ENCODE measurements at places on chromosomes 1 and 21.

DNA sequence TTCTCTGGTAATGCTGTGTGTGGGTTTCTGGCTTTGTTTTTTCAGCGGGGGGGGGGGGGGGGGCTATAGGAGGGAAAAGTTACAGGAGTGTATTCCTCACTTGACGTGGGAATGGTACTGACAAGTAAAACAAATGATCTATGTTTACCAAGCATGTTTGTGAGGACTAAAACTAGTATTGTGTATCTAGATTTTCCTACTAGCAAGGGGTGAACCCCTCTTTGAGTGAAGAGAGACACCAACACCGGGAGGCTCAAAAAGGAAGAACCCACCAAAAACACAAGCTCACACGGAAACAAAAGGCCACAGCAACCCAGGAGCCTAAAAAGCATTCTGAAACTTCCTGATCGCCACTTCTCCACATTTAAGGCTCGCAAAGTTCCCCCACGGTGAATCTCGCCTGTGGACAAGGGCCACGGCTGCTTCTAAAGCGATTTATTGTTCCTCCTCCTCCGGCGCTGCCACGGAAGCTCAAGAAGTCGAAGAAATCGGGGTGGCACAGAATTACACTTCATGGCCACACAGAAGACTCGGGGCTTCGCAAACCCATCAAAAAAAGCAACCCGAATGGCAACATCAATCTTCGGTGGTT is 703 bp downstream of the PUM1 start:
- peak; percentile 29 for DNase-seq

DNA sequence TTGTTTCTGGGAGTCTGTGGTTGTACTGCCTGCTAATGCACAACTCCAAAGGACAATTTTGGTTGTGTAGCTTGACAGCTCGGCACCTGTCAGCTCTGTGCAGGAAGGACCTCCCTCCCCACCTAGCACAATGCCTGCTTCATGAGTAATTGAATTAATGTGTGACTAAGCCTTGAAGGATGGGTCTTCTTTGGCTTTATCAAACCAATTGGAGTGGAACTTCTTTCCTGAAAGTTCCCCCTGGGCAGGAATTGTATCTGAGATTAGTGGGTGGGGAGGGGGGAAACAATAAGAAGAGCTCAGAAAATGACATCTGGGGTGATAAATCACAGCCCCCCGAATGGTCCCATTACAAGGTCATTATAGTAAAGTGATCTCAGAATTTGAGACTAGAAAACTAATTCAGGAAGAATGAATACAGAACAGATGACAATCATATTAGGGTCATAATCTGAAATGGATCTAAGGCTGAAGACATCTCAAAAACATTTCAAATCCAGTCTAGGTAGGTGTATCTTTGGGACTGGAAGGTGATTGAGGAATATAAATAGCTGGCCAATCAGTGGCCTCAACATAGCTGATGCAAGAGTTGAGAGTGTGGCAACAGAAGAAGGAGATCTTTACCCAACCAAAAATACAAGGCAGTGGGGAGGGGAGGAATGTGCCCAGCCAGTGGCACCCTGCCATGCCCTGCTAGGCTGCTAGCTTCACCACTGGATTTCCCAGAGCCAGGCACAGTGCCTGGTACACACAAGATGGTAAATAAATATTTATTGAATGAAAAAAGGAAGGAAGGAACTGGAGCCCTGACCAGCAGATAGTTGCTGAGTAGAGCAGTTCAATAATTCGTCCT is 10.1 kb upstream of the SESN2 start:
- peak; percentile 77 for DNase-seq

DNA sequence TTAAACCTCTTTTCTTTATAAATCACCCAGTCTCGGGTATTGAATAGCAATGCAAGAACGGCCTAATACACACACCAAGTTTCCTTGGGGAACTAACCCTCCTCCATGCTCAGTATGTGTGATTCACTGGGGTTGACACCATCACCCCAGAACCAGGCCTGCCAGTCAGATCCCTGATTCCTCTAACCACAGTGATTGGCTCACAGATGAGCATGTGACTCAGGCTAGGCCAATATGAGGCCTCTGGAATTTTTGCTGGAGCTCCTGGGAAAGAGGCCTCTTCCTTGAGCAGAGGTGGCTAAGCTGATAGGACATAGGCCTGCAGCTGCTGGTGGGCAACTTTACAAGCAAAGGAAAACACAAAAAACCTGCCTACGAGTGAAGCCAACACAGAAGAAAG is 74.7 kb upstream of the ZBTB40 start:
- no peak for DNase-seq

DNA sequence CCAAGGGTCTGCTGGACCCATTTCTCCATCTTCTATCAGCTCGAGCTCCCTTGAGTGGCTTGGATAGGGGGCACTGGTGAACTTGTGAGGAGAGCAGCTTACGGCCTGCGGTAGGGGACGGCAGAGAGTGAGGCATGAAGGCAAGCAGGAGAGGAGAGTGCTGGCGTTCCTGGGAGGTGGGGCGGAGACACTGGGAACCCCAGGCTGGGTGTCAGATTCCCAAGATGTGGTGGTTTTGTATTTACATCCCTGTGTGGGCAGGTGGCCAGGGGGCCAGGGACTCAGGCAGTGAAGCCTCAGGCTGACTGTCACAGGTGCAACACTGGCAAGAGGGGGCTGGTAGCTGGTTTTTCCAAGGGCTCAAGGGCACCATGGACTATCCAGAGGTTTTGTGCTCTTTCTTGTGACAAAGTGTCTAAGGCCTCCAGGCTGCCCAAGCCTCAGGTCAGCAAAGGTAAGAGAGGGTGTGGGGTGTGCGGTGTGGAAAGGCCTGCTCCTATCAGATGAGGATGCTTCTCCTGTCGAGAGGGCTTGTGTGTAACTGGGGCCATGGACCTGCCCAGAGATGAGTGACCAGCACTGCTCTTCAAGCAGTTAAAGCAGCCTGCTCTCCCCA is 45.1 kb upstream of the ROR1 start:
- DNase-seq, result no peak

- DNase-seq, result no peak
Observed at GRCh38 chr1:75053207-75053606, 81.0 kb upstream of the LHX8 start.
